NCI-H446 treated with DMSO at 0.1 percent for 48 hours (cell line): ENCODE measurements at places on chromosomes 5 and 9.

DNA sequence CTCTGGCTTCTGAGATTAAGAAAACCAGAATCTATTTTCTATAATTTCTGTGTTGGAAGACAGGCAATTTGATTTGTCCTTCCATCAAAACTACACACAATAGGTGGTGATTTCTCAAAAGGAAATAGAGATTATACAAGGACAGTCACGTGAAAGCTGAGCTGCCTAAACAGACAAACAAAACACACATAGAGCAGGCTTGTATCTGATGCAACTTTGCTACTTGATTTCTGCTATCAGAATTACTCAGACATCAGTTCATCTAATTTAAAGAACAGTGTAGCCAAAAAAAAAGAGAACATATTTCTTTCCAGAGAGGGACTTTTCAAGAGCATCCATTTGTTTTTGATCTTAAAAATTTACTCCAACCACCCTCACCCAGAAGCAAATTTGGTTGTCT is 2128.3 kb upstream of the C9orf72 start:
- no peak for DNase-seq

GRCh38 chr9:38362852-38363588 is 29.5 kb upstream of the ALDH1B1 start:
- peak; percentile 62 for DNase-seq

GRCh38 chr5:44809956-44810420 is 1.2 kb downstream of the MRPS30 start:
- no peak for DNase-seq

DNA sequence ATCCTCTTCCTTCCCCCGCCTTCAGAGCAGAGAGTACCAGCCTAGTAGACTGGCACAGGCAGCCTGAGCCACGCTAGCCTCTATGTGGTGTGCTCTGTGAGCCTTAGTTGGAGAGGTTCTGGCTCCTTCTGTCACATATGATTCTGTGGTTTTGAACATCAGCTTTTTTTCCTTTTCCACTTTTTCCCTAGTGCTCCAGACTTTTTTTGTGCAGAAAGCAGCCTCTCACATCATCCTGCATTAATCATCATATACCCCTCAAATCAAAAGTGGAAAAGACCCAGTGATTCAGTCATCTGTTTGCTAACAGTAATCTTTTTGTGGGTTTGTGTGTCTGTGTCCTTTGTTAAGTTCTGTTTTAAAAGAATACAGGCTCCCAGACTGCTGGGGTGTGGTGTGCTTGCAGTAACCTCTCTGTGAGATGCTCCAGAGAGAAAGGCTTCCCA is 663.9 kb upstream of the RGMB start:
- DNase-seq: no peak

DNA sequence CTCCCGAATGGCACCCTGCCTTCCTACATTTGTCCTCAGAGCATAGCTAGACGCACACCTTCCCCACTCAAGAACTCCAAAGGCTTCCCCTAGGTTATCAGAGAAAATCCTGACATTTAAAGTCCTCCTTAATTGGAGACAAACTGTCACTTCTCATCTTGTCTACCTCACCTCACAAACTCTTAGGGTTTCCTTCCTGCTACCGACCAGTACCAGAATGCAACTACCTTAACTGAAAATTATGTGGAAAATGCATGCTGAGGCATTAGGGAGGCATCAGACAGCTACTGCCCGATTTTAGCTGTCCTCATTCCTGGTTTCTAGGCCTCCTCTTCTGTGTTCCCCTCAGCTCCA is 17.9 kb upstream of the TNIP1 start:
- no peak for DNase-seq

GRCh38 chr9:130209422-130209821 is 37.2 kb downstream of the NCS1 start:
- no peak for DNase-seq

DNA sequence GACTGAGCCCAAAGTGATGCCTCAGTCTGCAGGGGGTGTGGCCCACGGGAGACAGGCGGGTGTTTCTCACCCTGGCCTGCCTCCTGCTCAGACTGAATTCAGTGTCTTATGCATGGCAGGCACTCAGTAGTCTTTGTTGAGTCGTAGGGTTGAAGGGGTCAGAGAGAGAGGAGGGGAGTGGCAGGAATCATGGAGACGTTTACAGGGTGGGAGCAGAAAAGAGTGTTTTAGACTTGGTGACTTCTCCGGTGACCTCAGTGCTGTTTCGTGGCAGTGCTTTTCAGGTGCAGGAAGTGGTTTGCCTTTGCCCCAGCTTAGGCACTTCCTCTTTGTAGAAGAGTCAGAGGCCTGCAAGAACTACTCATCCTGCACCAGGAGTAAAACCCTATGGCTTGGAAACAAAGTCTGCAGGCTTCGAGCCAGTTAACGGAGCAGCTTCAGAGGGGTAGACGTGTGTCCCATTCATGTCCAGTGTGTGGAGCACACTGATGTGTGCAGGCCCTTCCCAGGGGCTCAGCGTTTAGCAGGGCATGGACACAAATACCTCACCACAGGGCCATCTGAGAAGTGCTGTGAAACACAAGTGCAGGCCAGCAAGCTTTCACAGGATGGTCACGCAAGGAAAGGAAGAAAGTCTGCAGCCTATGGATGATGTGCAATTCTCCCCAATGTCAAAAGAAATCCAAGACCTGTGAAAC is 24.5 kb upstream of the SEMA4D start:
- DNase-seq: no peak

- DNase-seq: no peak
These were observed 295.8 kb upstream of the SGCD start for GRCh38 chr5:156031181-156031580.

GRCh38 chr5:65813174-65813573 is 91.2 kb downstream of the NLN start:
- DNase-seq: no peak

GRCh38 chr5:67246108-67246507 is 49.5 kb upstream of the CD180 start:
- DNase-seq: peak; percentile 49

DNA sequence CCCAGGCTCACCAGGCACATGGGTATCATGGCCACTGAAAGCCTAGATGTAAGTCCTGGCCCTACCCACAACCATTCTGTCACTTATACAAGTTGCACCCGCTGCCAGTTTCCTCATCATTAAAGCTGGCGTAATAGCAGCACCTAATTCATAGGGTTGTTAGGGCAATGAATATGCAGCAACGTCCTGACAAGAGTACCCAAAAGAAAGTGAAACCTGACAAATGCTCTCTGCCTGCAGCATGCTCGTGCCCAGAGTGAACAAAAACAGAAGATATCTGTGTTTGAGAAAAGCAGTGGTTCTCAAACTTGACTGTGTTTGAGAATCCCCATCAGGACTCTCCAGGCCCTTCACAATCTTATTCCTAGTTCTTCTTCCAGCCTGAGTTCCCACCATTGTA is 632.4 kb downstream of the SEMA5A start:
- DNase-seq: no peak

- no peak for DNase-seq
These were observed 5.0 kb downstream of the NCBP1 start for GRCh38 chr9:97638666-97639065.

DNA sequence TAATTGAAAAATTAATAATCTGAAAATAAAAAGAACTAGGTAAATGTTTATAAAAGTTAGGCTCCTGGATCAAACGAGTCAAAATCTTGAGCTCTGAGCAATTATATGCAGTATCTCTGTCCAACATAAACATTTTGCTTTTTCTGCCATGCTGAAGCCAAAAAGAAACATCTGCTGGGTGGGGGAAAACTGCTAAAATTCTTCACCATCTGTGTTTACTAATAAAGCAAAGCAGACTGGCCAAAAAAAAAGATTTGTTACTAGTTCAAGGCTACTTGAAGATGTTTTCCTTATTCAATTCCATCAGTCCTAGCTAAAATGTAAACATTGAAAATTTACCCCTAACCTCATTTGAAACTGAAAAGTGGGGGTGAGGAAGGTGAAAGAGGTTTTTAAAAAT is 29.7 kb downstream of the GTF3C4 start:
- peak; percentile 48 for DNase-seq

GRCh38 chr9:111994831-111995458 is 98.3 kb downstream of the UGCG start:
- no peak for DNase-seq

DNA sequence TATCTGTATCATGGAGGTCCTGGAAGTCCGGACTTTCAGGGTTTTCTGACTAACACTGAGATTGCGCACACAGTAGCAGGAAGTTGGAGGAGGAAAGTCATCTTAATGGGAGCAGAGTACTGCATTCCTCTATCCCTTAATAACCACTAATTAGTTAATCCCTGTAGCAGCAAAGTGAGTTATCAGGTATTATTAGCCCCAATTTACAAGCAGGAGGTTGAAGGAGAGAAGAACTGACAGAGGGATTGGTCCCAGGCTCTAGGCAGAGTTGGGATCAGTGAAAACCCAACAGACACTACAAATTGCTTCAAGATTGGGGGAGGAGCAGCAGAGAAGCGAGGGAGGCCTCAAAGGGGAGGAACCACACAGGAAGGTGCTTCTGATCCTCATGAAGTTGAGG is 74.5 kb upstream of the XPA start:
- DNase-seq: no peak

- no peak for DNase-seq
These were observed 157.6 kb downstream of the SLC12A2 start for GRCh38 chr5:128241051-128241695.

DNA sequence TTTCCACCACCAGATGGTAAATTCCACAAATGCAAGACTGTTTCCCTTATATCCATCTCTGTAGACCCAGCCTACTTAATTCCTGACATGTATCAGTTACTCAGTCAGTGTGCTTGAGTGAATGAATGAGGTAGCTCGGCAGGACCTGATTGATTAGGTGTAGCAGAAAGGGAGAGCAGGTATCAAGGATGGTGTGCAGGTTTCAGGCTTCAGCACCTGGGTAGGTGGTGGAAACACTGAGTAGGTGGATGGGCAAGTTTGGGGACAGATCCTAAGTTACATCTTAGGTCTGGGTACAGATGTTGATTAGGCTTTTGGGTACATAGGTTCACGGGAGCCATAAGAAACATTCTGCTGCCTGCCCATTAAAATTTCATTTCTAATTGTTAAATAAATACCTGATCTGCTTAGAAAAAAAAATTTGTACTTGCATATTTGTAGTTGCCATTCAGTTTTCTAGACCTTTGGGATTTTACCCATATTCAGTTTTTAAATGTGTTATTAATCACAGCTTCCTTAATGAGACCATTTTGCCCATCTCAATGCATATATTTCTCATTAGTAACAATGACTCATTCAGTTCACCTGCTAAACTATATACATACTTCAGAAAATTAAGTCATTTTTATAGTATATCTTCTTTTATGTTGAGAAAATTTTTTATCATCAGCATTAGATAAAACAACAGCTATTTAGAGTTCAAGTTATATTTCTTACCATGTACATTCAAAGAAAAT is 111.8 kb downstream of the INIP start:
- no peak for DNase-seq

GRCh38 chr5:966345-966710 is 42.3 kb upstream of the NKD2 start:
- no peak for DNase-seq

GRCh38 chr9:18890372-18890771 is 142.6 kb downstream of the SAXO1 start:
- peak; percentile 20 for DNase-seq

DNA sequence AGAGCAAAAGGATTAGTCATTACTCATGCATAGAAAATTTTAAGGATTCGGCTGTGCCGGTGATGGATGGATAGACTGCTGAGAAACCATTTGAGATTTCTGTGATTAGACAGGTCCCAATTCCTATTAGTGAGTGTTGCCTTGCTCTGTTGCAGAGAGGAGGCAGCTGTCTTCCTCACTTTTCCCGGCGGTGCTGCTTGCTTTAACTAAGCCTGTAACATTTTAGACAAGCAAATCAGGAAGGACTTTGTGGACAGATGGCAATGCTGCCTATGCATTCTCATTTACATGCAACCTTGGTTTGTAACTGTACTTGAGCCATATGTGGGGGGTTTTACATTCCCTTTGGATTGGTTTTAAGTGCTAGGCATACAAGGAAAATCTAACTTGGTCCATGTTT is 1176.3 kb downstream of the CDH18 start:
- DNase-seq: peak; percentile 73

GRCh38 chr9:20307621-20308020 is 314.7 kb downstream of the MLLT3 start:
- no peak for DNase-seq

- DNase-seq: no peak
These were observed 869.2 kb downstream of the EFNA5 start for GRCh38 chr5:106801554-106801953.

DNA sequence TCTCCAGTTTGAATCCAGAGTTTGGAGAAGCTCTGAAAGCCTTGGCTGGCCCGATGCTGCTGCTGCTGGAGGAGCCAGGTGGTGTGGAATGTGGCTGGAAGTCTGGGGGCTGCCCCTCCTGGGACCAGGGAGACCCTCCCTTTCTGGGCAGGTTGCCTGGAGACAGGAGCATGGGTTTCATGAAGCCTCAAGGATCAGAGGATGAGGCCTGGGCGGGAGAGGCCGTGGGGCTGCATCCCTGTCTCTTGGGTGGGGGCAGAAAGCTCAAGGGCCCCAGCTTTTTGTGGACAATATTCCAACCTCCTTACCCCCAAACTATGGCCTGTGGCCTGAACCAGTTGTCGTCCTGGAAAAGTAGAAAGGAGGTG is 10.1 kb downstream of the FGF18 start:
- DNase-seq: no peak

DNA sequence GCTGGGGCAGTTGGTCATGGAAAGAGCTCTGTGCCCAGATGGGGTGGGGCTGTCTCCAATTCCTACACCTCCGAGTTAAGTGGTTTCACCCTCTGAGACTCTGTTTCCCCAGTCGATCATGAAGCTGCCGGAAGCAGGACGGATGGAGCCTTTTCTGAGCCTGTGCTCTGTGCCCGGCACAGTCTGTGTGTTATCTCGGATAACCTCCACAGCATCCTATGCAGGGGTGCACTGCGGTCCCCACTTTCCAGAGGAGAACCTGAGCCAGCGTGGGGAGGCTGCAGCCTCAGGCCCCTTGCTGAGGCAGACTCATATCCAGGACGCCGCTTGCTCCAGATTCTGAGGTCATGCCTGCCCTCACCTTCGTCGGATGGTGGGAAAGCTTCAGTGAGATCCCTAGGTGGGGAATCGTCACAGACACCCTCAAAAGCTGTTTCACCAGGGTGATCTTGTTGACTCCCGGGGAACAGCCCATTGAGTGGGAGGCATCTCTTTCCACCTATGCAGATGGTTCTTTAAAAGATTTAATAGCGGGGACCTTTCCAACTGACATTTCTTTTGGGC is 6.9 kb upstream of the COL5A1 start:
- no peak for DNase-seq

- peak; percentile 63 for DNase-seq
These were observed 1.7 kb downstream of the CBY3 start for GRCh38 chr5:179679014-179679674.

GRCh38 chr5:37355161-37355560 is 15.7 kb downstream of the NUP155 start:
- DNase-seq: no peak

- no peak for DNase-seq
These were observed 4.8 kb downstream of the NINJ1 start for GRCh38 chr9:93129286-93129685.

DNA sequence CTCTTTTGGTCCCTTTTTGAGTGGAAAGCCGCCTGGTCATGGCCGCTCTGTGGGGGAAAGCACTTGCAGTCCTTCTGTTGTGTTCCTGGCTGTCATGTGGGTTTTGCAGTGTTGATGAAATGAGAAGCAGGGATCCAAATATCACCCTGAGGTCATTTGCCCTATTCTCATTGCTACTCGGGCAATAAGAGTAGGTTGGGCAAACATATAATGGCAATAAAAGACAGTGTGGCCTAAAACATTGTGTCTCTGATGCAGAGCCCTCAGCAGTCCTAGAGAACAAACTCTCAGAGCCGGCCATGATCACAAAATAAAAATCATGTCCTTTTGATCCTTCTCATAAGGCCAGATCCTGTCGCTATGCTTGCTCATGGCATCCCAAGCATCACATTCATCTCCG is 361.1 kb upstream of the KLF4 start:
- DNase-seq: no peak
